ENCODE measurements at places on chromosomes 16 and 17.
A peak's percentile ranks its signal among the peaks of the same experiment; 100 is the strongest.

GRCh38 chr17:63774969-63775265, 947 bp downstream of the DDX42 start:
- peak; percentile 31 for DNase-seq

DNA sequence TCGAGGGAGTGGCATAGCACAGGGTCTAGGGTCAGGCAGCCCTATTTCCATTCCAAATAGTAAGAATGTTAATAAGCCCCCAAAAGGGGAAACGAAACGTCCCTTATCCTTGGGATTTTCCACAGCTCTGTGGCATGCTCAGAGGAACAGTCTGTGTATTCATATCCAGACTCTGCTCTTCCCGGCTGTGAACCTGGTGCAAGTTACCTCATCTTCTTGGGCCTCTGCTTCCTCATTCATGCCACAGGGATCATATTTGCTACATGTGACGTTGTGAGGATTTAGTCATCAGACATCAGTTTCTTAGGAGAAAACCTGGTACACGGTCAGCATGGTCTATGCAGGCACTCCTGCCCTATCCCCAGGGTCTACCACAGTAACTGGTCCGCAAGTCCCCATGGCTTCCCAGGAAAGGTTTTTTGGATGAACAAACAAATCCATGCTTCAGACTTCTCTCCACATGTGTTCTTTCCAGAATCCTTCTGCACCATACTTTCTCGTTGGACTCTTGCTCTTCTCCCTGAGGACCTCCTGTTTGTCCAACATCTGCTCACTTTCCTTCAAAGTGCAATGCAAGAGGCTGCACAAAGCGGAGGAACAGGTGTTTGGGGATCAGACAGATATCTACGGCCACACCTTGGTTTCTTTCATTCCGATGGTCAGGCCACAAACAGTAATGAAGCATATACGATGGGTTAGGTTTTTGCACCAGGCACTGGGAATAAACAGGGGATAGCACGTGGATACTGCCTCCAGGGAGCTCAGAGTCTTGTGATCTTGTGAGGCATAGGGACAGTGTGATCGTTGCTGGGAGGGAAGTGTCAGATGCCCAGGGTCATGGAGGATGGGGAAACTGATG, 17.7 kb downstream of the GLP2R start:
- no peak for DNase-seq

DNA sequence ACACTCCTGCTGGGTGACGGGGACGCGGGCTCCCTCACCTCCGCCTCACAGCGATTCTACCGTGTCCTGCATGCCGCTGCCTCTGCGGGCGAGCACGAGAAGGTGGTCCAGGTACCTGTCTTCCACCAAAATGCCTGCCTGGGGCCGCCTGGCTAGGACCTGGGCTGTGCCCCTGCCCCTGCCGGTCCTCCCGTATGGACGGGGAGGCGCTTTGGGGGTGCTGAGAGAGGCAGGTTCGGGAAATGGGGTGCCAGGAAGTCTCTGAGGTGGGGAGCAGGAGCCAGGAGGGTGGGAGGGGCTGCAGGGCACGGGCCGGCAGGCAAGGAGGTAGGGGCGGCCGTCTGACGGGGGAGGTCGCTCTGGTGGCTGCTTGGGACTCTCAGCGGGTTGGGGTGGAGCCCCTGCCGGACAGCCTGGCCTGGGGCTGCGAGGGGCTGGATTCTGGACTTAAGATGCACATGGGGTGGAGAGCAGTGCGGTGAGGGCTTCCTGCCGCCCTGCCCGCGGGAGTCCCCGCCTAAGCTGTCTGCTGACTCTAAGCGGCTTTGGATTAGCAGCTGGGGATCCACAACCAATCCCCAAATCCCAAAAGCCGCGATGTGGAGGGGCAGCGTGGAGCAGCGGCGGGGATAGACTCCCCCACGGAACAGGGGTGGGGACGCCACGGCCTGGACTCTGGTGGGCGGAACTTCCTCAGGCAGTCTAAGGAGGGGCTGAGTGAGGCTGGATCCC, 5.8 kb downstream of the CHTF18 start:
- no peak for DNase-seq

- no peak for DNase-seq
Observed at GRCh38 chr17:65618516-65618915, 57.1 kb upstream of the AXIN2 start.

DNA sequence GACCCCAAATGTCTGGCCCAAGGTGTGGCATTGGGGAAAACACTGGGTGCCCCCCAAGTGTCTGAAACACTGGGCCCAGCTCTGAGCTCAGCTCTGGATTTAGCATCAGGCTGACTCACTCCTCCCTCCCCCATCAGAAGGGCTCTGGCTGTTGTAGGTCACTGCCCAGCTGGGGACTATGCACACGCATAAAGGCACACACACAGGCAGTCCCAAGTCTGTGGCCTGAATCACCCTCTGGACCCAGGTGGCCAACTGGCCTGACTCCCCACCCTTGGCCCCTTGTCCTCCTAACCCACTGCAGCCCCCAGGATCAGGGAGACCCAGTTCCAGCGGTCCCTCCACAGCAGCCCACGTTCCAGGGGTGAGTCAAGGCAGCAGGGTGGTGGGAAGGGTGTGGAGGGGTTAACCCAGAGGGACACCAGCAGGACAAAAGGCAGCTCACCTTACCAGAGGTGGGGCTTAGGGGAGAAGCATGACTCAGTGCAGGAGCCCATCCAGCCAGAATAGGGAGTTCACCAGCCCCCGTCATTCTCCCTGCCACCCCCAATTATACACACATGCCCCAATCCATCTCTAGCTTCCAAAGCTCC, 47.0 kb downstream of the MYO18A start:
- no peak for DNase-seq

DNA sequence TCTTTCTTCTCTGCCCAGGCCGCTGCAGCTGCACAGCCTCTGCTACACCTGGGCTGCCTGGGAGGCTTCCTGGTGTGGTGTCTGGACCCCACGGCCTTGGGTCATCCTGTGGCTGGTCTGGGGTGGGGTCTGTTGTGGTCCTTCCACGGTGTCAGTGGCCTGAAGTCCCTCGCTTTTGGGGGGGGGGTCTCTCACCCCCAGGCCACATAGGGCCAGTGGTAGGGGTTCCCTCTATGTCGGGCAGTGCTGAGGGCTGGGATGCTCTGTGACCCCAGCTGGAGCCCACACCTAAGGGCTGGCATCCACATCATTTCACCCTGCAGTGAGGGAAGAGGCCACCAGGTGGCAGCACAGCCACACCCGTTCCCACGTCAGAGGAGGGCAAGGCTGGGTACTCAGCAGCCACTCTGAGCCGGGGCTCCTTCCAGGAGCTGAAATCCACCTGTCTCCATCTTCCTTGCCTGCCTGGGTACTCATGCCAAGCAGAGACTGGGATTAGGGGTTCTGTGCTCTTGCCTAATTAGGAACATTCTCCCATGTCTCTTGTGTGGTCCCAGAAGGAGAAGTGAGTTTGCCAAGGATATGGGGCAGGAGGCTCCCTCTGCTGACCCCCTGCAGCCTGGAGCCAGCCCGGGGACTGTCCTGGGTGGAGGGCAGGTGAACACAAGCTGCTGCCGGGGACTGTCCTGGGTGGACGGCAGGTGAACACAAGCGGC, 13.0 kb downstream of the ENGASE start:
- DNase-seq = peak; percentile 83

GRCh38 chr17:66492561-66493005, 190.2 kb downstream of the PRKCA start:
- DNase-seq = no peak

- no peak for DNase-seq
Observed at GRCh38 chr17:12545877-12546513, 119.7 kb upstream of the MYOCD start.

DNA sequence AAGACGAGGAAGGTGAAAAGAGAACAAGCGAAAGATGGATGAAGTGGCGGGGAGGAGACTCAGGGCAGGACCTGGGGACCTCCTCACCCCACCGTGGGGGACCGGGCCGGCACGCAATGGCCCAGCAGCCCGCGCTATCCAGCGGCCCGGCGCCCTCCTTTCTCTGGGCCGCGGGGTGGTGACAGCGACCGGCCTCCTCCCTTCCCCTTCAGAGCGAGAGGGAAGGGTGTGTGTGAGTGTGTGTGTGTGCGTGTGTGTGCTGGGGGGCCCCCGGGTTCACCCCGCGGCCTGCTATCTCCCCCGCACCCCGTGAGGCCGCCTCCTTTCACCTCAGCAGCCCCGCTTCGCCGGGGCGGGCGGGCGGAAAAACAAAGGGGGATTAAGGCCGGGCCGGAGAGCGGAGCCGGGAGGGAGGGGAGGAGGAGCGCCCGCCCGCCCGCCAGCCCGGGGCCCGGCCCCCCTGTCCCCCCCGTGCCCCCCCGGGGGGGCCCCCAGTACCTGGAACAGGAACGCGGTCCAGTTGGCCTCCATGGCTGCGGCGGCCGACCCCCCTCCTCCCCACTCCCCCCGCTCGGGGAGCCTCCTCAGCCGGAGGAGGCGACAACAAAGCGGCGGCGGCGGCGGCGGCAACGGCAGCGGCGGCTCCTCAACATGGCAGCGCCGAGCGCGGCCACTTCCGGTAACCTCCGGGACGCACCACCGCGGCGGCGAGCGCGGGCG, at the start of gene VEZF1:
VEZF1 (minus strand) TSS at position 674 of the 720 bp plus-strand sequence; CDS start at position 531, 143 bp downstream.
- DNase-seq = peak; percentile 86

DNA sequence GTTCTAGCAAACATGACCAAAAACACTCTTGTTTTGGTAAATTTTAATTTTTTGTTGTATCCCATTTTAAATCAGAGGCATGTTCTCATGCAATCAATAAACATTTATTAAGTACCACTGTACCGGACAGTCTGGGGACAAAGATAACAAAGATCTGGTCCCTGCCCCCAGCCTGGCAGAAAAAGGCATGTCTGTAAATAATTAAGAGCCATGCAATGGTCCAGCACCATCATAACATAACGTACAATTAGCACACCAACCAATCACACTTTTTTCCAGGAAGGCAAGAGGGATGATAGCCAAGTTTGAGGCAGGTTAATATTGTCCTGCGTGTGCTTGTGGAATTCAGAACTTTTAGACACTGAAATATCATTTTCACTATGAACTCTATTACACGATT, 3.5 kb downstream of the KCNJ16 start:
- no peak for DNase-seq

- DNase-seq = peak; percentile 72
Observed at GRCh38 chr16:85717393-85718152, 28.8 kb upstream of the GINS2 start.

DNA sequence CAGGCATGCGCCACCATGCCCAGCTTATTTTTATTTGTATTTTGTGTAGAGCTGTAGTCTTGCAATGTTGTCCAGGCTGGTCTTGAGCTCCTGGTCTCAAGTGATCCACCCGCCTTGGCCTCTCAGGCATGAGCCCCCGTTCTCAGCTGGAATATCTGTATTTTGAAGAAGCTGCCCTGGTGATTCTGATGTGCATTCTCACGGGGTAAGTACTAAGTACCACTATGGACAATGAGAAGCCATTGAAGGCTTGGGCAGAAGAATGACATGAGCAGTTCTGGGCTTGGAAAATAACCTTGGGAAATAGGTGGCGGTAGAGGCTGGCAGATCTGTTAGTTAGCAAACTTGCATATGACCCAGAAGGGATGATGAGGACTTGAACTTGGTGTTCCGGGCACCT, 15.6 kb upstream of the NKD1 start:
- no peak for DNase-seq

DNA sequence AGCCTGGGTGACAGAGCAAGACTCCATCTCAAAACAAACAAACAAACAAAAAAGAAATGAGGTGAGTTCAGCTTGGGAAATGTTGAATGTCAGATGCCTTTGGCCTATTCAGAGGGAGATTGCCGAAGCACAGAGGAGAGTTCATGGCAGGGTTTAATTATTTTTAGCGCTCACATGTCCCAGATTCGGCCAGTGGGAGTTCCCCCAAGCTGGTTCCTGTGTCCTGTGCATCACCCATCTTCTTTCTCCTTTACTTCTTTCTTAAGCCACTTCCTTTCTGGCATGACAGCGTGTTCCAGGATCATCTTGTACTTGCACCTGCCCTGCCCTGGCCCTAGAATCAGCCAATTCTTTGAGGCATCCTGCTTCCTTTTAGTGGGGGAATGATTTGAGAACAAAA, 9.2 kb downstream of the MPV17L start:
- no peak for DNase-seq

- DNase-seq = no peak
Observed at GRCh38 chr16:77111056-77111565, 79.9 kb upstream of the MON1B start.

DNA sequence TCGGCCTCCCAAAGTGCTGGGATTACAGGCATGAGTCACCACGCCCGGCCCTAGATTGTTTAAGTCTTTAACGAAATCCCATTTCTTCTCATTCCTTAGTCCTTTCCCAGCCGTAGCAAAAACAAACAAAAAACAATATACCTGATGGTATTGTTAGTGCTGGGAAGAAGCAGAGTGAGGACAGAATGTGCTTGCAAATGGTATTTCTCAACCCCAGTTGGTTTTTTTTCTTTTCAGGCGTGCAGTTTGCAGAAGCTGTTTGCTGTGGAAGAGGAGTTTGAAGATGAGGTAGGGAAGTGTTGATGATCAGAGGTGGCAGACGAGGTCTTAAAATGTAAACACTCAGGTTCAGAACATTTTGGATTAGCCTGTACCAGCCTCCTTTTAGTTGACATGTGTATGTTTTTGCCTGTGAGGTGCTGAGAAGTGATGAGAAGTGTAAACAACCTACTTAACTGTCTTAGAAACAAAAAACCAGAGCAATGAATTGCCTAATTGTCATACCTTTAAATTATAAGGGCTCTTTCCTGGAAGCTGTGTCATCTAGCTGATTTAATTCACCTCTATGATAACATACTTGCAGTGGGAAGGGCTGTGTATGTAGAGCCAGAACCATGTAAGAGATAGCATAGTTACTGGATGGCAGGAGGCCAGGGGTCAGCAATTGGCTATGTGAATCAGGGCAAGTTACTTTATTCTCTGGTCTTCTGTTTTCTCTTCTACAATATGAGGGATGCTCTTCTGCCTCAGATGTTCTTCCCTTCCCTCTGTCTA, 3.4 kb downstream of the HROB start:
- DNase-seq = no peak

DNA sequence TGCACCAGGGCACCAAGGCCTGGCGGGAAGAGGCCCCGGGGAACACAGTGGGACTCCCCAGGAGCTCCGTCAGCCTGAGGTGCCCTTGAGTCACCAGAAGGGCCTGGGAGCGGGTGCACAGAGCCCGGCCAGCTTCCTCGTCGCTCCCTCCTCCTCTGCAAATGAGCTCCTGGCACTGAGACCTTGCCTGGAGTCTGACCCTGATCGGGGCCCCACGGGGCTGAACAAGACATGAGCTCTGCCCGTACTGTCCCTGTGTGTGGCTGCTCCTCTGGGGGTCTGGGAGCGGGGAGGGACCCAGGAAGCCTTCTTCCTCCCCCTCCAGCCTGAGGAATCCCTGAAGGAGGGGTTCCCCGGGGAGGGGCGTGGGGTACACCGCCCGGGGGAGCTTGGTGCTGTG, 36.4 kb upstream of the SSTR5 start:
- no peak for DNase-seq

DNA sequence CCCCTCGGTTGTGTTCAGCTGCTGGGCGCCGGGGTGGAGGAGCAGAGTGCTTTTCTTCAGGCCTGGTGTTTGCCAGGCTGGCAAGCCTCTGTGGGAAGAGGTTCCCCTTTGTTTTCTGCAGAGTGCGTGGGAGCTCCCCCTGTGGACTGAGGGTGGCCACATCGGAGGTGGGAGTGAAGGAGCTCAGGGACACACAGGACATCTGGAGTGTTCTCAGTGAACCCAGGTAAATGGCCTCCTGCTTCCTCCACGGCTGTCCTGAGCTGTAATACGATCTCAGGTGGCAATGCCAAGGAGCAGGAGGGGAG, 39.2 kb upstream of the IRF8 start:
- no peak for DNase-seq

- DNase-seq = no peak
Observed at GRCh38 chr16:719815-720446, 1.0 kb upstream of the ANTKMT start.

GRCh38 chr17:29619251-29619650, 3.5 kb downstream of the CORO6 start:
- DNase-seq = no peak
